ENCODE measurements at places on chromosomes 12 and 14. TPM values are rescaled to one million over a fixed set of nuclear protein-coding genes. Genes with fewer than 3 reads are reported as not detected.

- no peaks in the 10 kb centered on the region for H3K27me3 ChIP-seq
- no peaks in the 10 kb centered on the region for H3K4me1 ChIP-seq
- H3K4me3 ChIP-seq, result no peak overlapping the region
Observed at GRCh38 chr12:84692071-84692470, 220.5 kb downstream of the SLC6A15 start.

The KRT74 gene
- polyA plus RNA-seq, result not detected

DNA sequence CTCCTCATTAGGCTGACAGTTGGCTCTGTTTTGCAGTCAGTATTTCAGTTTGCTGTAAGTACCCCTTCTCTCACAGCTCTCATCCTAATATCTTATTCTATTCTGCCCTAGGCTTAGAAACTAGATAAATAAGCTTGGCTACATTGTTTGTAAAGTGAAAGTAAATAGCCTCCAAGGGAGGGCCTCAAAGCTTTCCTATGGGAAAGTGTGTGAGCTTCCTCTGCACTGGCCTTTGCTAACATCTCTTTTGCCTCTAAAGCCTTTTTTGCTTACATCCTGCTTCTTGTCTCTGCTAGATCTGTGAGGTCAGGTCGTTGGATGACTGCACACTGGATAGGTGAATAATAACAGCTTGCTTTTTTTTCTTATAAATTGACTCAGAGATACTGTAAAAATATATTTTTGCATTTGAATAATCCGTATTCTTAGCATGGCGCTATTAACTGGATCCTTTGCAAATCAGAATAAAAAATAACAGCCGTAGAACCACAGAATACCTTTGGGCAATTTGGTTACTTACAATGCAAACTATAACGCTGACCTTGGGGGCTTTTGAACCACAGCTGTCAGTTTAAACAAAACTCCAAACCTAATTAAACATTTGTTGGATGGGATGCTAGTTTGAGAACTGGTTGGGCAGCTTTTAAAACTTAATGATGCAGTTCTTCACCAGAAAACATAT lies 55.1 kb downstream of the TTC6 start:
- H3K4me3 ChIP-seq, result no peak overlapping the region
- H3K27ac ChIP-seq, result no peak overlapping the region
- no peaks in the 10 kb centered on the region for H3K36me3 ChIP-seq
- H3K27me3 ChIP-seq, result no peaks in the 10 kb centered on the region

GRCh38 chr12:50326590-50327284 lies 43.4 kb upstream of the LIMA1 start:
- H3K27ac ChIP-seq, result no peak overlapping the region
- no peaks in the 10 kb centered on the region for H3K27me3 ChIP-seq
- no peak overlapping the region for H3K4me3 ChIP-seq
- DNase-seq, result no peak
- no peaks in the 10 kb centered on the region for H3K36me3 ChIP-seq

DNA sequence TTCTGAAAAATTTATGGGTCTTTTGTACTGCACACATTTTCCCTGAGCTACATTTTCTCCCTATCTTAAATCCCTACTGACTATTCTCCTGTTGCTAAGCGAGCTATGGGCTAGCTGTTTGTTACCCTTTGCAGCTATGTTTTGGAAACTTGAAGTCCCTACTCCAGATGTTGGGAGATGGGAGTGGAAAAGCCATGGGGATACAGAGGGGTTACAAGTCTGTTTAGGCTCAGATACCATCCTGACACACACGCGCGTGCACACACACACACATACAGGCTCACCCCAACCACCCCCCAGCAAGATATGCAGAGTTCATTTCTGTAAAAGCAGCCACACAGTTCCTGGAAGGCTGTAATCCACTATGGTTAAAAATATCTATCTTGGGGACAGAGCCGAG lies 15.8 kb downstream of the ATP5MC2 start:
- peaks cover 2% of the 10 kb centered on the region for H3K4me1 ChIP-seq
- H3K27me3 ChIP-seq, result no peaks in the 10 kb centered on the region
- peak overlapping the region; percentile 92 for H3K27ac ChIP-seq

The ELK3 gene
- 13.6 TPM for polyA plus RNA-seq

The PCED1B gene
- polyA plus RNA-seq, result 2.0 TPM

- no peak overlapping the region for H3K27ac ChIP-seq
- no peaks in the 10 kb centered on the region for H3K27me3 ChIP-seq
- peaks cover 7% of the 10 kb centered on the region for H3K4me1 ChIP-seq
Observed at GRCh38 chr14:79586416-79586815, 624.9 kb downstream of the DIO2 start.

DNA sequence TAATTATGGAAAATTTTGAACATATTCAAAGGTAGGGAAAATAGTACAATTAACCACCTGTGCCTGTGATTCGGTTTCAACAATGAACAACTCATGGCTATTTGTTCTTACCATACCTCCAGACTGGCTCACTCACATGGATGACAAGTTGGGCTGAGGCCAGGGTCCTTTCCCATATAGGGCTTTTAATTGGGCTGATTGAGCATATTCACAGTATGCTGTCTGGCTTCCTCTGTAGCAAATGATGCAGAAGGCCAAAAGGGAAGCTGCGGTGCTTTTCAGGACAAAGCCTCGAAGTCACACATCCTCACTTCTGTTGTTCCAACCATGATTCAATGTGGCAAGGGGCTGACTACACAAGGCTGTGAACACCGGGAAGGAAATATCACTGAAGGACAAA lies 297.5 kb upstream of the SLC16A7 start:
- H3K4me1 ChIP-seq, result no peaks in the 10 kb centered on the region
- no peak for DNase-seq
- H3K27me3 ChIP-seq, result no peaks in the 10 kb centered on the region
- no peak overlapping the region for H3K4me3 ChIP-seq
- H3K36me3 ChIP-seq, result no peaks in the 10 kb centered on the region

DNA sequence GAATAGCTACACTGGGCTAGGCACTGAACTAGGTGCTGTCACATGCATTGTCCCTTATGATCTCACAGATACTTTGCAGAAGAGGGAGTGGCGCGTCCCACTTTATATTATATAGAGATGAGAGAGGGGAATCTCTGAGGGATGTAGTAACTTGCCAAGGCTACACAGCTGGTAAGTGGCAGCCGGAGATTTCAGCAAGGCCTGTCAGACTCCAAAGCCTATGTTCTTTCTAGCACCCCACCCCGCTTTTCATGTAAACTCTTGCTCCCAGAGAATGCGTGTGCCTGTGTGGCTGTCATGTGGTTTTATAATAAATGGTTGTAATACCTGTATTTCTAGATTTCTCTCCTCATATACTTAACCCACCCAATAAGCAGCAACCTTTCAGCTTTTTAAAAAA lies 39.1 kb downstream of the WDR20 start:
- no peak for DNase-seq
- H3K36me3 ChIP-seq, result no peaks in the 10 kb centered on the region
- H3K27ac ChIP-seq, result no peak overlapping the region
- no peak overlapping the region for H3K4me3 ChIP-seq
- H3K27me3 ChIP-seq, result no peaks in the 10 kb centered on the region
- peaks cover 12% of the 10 kb centered on the region for H3K4me1 ChIP-seq

DNA sequence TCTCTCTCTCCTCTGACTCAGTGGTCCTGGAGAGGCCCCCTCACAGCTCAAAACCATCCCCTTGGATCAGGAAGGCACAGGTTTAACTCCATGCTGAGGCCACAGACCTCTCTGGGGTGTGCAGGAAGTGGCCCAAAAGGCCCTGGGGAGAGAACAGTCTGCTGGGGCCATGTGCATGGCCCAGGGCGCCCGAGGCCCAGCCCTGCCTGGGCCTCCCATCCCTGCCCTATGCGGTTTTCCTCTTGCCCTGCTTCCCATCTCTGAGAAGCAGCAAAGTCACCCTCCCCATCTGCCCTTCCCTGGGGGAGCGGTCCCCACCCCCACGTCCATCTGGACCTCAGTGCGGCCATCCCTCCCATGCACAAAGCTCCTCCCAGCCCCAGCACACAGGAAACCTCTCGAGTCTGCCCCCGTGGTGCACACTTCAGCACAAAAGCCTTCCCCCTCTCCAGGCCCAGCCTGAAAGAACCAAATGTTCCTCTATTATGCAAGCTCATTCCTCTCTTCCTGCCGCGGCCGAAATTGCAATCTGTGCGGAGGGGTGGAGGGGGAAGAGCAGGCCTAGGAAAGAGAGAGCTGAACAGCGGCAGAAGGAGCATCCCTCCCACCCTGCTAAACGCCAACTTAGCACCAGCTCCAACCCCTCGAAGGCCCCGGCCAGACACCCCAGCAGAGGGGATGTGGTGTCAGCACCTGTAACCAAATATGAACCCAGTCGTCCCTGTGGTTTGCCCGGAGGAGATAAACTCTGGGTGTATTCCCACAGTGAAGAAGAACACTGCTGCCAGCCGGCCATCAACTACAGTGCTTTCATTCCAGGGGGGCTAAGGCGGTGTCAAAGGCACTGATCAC lies 108.5 kb downstream of the SCARB1 start:
- no peak overlapping the region for H3K4me3 ChIP-seq
- H3K27ac ChIP-seq, result no peak overlapping the region
- H3K4me1 ChIP-seq, result no peaks in the 10 kb centered on the region
- peak; percentile 84 for DNase-seq

All from aorta (tissue), 5 donors.